ENCODE measurements at places on chromosomes 5 and 9.

GRCh38 chr5:72137826-72138409, 30.6 kb downstream of the MAP1B start:
- H3K36me3 ChIP-seq, result peaks cover 6% of the 10 kb centered on the region
- no peak overlapping the region for H3K4me3 ChIP-seq
- H3K4me1 ChIP-seq, result peaks cover 16% of the 10 kb centered on the region
- H3K27me3 ChIP-seq, result no peaks in the 10 kb centered on the region

DNA sequence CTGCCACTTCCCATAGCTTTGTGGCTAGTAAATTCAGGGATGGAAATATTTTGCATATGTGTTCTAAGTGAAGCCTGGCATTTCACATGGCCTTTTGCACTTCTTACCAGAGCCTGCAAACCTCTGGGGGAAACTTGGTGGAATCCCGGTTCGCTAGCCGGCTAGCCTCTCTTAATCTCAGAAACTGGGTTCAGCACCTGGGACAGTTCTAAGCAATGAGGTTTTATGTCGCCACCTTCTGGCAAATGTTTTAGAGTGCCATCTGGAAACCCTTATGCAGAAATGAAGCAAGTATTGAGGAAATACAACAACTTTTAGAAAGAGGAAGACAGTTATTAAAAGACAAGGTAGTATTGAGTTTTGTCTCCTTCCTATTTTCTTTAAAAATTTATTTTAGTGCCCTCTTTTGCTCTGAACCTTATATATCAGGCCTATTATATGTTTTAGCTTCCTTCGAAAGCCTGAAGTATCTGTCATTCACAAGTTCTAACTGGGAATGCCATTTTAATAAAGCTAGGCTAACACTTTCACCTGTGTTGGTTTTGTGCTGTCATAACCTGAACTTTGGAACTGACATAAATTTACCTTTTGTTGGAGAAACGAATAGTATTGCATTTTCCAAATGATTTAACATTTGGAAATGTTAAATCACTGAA, 963 bp upstream of the HTR1A start:
- H3K36me3 ChIP-seq, result no peaks in the 10 kb centered on the region
- DNase-seq, result peak; percentile 75
- H3K27ac ChIP-seq, result no peak overlapping the region
- peaks cover 12% of the 10 kb centered on the region for H3K4me1 ChIP-seq
- H3K4me3 ChIP-seq, result no peak overlapping the region
- H3K27me3 ChIP-seq, result peaks cover 47% of the 10 kb centered on the region

- no peaks in the 10 kb centered on the region for H3K4me1 ChIP-seq
- no peak overlapping the region for H3K4me3 ChIP-seq
- DNase-seq, result peak; percentile 67
- no peak overlapping the region for H3K27ac ChIP-seq
- no peaks in the 10 kb centered on the region for H3K27me3 ChIP-seq
- H3K36me3 ChIP-seq, result no peaks in the 10 kb centered on the region
Measured at GRCh38 chr5:101390151-101390908, 487.2 kb upstream of the ST8SIA4 start.

DNA sequence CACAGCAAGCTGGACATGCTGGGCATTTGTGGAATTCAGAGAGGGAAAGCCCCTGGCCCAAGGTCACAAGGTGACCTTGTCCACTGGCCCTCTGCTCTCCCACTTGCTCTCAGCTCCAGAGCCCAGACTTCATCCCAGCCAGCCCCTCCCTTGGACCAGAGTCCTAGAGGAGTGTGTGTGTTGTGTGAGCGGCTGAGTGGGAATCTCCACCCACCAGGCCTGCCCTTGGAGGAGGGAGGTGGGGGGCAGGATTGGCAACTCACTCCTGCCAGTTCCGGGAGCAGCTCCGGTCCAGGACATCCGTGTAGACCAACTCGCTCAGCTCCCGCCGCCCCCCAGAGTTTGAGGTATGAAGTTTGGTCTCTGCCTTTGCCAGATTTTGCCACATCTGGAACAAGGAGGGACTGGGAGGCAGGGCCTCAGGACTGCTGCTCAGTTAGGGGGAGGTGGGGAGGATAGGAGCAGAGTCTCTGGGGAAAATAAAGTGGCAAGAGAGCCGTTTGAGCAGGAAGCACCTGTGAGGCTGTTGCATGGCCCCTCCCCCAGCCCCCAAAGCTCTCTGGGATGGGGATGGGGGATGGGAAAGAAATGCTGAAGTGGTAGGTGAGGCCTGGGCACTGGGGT, 1.4 kb downstream of the MZB1 start:
- no peak for DNase-seq
- H3K27ac ChIP-seq, result no peak overlapping the region
- peaks cover 6% of the 10 kb centered on the region for H3K27me3 ChIP-seq
- H3K4me1 ChIP-seq, result peaks cover 28% of the 10 kb centered on the region

GRCh38 chr9:33044677-33045282, 19.7 kb downstream of the DNAJA1 start:
- H3K4me3 ChIP-seq, result no peak overlapping the region
- DNase-seq, result no peak
- H3K27me3 ChIP-seq, result no peaks in the 10 kb centered on the region
- H3K36me3 ChIP-seq, result peaks cover 52% of the 10 kb centered on the region
- peak overlapping the region; percentile 45 for H3K27ac ChIP-seq

DNA sequence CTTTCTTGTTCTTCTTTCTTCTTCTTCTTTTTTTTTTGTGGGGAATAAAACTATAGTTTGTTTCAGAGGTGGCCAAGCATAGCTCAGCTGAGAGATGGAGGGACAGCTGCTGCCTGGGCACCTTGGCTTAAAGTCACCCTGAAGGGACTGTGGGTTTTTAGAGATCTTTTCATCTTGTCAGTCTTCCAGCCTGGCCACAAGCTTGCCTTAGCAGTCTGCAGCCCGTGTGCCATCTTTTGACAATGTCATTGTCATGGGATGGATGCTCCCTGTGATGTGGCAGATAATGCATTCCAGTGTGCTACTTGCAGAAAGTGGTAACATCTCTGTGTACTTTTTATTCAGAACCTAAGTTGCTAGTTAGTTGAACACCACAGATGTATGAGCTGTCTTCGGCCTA, 280.8 kb downstream of the FANCC start:
- H3K27ac ChIP-seq, result no peak overlapping the region
- no peak overlapping the region for H3K4me3 ChIP-seq
- H3K4me1 ChIP-seq, result peaks cover 29% of the 10 kb centered on the region
- DNase-seq, result no peak
- no peaks in the 10 kb centered on the region for H3K27me3 ChIP-seq
- H3K36me3 ChIP-seq, result peaks cover 18% of the 10 kb centered on the region

DNA sequence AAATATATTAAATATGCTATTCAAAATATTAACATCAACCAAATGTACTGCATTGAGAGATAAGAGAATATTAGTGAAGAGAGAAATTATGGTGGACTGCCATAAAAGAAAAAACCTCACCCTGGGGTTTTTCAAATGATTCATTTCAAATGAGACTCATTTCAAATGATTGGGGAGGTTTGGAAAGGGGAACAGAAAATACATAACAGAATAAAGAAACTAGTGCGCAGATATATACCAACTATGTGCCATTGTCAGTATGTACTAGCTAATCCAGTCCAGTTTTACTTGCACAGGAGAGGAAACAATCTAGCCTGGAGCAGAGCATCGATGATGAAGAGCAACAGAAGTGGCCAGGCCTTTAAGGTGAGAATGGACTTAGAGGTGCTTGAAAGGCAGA, 651.6 kb upstream of the RORB start:
- H3K4me1 ChIP-seq, result no peaks in the 10 kb centered on the region
- H3K4me3 ChIP-seq, result no peak overlapping the region
- H3K27me3 ChIP-seq, result no peaks in the 10 kb centered on the region
- no peak for DNase-seq
- H3K36me3 ChIP-seq, result no peaks in the 10 kb centered on the region
- no peak overlapping the region for H3K27ac ChIP-seq

GRCh38 chr9:125075997-125076396, 67.3 kb downstream of the SCAI start:
- H3K4me3 ChIP-seq, result no peak overlapping the region
- no peak for DNase-seq
- H3K4me1 ChIP-seq, result peaks cover 2% of the 10 kb centered on the region
- H3K27ac ChIP-seq, result no peak overlapping the region

DNA sequence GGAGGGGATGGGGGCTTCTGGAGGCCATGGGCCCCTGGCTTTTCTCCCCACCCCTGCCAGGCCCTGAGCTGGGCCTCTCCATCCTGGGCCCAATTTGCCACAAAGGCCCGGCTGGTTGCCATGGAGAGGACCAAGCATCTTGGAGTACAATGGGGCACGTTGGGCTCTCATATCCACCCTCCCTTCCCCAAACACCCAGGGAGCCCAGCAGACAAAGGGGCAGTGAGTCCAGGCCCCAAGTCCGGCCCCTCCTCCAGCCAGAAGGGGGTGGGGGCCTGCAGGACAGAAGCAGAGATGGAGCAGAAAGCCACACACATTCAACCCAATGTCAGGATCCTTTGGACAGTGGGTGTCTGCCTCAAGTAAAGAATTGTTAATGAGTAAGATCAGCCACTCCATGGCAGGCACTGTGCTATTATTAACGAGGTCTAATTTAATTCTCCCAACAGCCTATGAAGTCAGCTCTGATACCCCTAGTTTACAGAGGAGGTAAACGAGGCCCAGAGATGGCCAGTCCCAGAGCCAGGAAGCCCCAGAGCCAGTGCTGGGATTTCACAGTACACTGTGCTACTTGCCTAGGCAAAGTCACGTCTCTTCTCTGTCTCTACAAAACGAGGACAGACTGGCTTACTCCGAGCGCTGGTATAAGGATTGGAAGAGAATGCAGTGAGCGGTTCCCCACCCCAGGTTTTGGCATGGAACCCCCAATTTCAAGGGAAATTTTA, 2.3 kb downstream of the CRB2 start:
- DNase-seq, result no peak
- H3K36me3 ChIP-seq, result no peaks in the 10 kb centered on the region
- H3K4me3 ChIP-seq, result no peak overlapping the region
- H3K4me1 ChIP-seq, result peaks cover 53% of the 10 kb centered on the region

DNA sequence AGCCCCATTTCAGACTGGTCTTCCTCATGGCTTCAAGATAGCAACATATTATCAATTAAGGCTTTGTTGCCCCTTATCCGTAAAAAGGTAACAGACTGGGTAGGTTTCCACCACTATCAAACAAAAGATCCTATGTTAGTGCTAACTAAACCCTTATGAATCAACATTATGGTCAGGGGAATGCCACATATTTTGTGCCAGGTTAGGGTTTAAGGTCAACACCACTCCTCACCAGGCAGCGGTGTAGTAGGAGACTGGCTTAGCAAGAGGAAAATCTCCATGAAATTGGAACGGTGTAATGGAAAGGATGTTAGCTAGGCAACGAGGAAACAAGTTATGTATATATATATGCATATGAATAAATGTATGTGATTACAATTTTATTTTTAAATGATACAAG, 655.8 kb downstream of the TLR4 start:
- DNase-seq, result no peak
- no peaks in the 10 kb centered on the region for H3K4me1 ChIP-seq
- no peaks in the 10 kb centered on the region for H3K36me3 ChIP-seq
- no peak overlapping the region for H3K27ac ChIP-seq
- no peaks in the 10 kb centered on the region for H3K27me3 ChIP-seq
- H3K4me3 ChIP-seq, result no peak overlapping the region

GRCh38 chr5:155954701-155955445, 372.1 kb upstream of the SGCD start:
- no peak for DNase-seq
- H3K4me3 ChIP-seq, result no peak overlapping the region
- H3K27me3 ChIP-seq, result no peaks in the 10 kb centered on the region
- no peaks in the 10 kb centered on the region for H3K36me3 ChIP-seq

DNA sequence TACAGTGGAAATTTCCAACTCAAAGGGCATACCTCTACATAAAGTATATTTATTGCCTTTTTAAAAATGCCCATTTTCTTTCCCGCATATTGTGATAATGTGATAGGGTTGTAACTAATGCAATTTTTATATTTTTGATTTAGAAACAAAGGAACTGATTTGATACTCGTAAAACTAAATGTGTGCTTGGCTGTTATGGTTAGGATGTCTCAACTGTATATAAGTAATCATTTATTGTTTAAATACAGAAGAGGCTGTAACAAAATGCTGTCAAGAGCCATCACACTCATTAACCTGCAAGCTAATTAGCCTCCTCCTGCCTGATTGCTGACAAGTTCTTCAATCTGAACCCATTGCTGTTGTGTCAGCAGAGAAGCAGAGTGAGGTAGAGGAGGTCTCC, 149.2 kb downstream of the PBX3 start:
- H3K36me3 ChIP-seq, result no peaks in the 10 kb centered on the region
- H3K4me1 ChIP-seq, result no peaks in the 10 kb centered on the region
- H3K27me3 ChIP-seq, result no peaks in the 10 kb centered on the region
- no peak for DNase-seq

DNA sequence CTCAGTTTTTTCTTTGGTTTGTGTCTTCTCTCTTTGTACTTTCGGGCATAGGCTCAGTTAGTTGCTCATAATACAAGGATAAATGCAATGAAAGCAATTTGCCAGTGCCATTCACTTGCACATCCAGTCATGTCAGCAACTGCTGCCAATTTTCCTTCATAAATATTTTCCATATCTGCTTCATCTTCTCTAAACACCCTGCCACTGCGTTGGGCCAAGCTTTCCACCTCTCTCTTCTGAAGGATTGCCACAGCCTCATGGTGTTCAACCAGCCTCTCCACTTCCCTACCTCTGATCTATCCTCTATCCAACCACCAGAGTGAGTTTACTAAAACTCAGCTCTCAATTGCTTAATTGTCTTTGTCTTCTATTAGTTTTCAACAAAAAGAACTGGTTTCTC, 192.5 kb upstream of the ZNF462 start:
- H3K4me3 ChIP-seq, result no peak overlapping the region
- no peak for DNase-seq
- no peaks in the 10 kb centered on the region for H3K27me3 ChIP-seq
- H3K4me1 ChIP-seq, result no peaks in the 10 kb centered on the region
- no peaks in the 10 kb centered on the region for H3K36me3 ChIP-seq
- no peak overlapping the region for H3K27ac ChIP-seq

DNA sequence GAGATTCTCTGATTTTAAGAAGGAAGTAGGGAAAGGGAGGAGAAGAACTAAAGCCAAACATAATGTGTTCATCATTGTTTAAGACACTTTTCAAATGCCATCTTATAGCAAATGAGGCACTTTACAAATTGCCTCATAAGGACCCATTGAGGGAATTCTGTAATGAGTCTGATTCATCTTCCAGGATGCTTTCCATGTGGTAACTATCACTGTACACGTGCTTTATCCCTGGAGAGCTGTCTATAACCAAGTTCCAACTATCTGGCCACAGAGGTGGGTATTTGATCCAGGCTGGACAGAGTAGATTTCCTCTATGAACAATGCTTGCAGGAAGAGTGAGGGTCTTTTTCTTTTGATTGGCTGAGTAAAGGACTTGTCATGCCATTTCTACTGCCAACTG, 183.5 kb upstream of the NFIB start:
- H3K27ac ChIP-seq, result no peak overlapping the region
- H3K4me1 ChIP-seq, result no peaks in the 10 kb centered on the region
- H3K27me3 ChIP-seq, result peaks cover 7% of the 10 kb centered on the region
- H3K36me3 ChIP-seq, result no peaks in the 10 kb centered on the region

DNA sequence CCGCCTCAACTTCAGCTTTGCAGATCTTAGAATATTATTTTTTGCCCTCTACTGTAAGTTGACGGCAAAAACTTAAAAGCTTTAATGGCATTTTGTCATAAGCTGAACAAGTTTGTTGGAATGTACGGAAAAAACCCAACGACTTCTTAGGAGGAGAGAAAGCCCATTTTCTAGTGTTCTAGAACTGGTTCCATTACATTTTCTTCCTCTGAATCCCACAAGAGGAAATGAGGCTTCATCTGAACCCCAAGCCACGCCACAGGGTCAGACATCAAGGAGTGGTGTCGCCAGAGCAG, 113.7 kb downstream of the LHFPL2 start:
- H3K4me1 ChIP-seq, result peaks cover 15% of the 10 kb centered on the region
- no peaks in the 10 kb centered on the region for H3K36me3 ChIP-seq
- no peak overlapping the region for H3K4me3 ChIP-seq
- H3K27ac ChIP-seq, result peak overlapping the region; percentile 56
- H3K27me3 ChIP-seq, result no peaks in the 10 kb centered on the region

All from mesenchymal stem cell (in vitro differentiated cells and primary cell).